ENCODE measurements at places on chromosomes 4 and X.

- no peak for DNase-seq
Measured at GRCh38 chrX:117327373-117327772, 789.2 kb downstream of the KLHL13 start.

GRCh38 chr4:134610172-134610571 is 408.6 kb upstream of the PABPC4L start:
- DNase-seq: no peak

GRCh38 chr4:143616771-143617170 is 83.7 kb downstream of the FREM3 start:
- no peak for DNase-seq

DNA sequence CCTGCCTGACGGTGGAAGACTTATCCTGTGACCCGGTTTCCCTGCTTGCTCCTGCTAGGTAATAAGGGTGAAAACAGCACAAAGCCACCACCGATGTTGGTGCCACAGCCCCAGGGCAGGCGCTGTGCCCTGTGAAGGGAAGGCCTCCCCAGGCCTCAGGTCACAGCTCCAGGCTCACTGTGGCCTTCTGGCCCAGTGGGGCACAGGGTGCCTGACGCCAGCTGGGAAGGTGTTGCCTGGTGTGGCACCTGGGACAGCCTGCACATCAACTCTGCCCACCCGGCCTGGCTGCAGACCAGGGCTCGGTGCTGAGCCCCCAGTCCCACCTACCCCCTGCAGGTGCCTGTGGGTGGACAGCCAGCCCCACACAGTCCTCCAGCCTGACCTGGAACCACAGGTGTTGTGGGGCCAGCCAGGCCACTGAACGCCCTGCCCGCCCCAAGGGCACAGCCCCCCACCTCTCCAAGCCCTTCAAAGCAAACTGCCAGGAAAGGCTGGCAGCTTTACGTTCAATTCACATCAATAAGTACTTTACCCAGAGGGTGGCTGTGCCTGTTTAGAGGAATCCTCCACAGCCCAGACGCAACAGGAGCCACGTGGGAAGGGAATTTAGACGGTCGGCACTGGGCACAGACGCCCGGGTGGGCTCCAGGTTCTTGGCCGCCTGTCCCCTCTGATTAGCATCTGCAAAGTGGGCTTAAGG is 54.3 kb downstream of the ZFYVE28 start:
- no peak for DNase-seq

- no peak for DNase-seq
Measured at GRCh38 chr4:7837597-7838135, 102.0 kb downstream of the AFAP1 start.

GRCh38 chrX:5730556-5730955 is 498.1 kb downstream of the NLGN4X start:
- DNase-seq: no peak

DNA sequence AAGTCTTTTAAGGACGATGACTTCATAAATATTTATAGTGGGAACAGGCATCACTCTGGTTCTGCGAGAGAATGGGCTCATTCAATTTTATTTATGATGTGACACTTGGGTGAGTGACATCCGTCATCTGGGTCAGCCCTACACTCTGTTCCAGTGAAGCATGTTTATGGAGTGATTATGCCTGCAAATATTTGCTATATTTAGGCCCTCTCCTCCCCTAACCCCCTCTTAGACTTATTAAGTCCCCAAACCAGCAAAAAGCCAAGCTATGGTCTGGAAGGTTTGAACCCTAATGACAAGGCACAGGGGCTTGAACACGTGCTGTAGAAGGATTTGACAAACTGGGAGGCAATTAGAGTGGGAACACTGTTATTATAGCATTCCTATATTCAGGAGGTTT is 55.9 kb downstream of the C4orf51 start:
- no peak for DNase-seq

DNA sequence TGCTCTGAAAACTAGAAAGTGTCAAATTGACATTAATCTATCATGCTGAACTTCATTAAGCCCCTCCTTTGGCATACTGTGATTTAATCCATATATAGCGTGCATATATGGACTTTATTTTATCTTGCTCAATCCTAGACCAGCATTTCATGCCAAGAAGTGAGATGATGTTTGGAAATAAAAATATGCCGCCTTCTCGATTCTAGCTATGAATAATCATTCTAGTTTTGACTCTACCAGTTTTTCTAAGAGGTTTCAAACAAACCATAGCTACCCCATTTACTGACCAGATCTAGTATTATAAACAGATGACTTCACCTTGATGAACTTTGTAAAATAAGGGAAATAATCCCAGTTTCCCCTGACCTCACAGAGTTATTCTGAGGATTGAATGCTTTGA is 95.0 kb downstream of the ARX start:
- no peak for DNase-seq

DNA sequence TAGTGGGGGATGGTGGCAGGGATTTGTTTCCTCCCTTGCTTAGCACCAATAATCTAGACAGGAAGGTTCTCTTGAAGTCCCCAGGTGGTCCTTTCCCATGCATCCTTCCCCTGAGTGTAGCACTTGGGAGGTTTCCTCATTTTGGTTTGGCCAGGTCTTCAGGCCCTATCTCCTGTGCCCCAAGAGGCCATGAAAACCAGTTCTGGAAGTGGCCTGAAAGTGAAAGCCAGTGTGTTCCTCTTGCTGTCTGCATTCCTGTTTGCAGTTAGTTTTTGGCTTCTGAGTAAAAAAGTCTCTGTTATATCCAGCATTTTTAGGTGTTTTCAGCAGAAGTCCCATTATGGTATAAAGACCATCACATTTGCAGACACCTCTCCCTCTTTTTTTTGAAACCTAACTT is 59.5 kb downstream of the MTM1 start:
- no peak for DNase-seq

DNA sequence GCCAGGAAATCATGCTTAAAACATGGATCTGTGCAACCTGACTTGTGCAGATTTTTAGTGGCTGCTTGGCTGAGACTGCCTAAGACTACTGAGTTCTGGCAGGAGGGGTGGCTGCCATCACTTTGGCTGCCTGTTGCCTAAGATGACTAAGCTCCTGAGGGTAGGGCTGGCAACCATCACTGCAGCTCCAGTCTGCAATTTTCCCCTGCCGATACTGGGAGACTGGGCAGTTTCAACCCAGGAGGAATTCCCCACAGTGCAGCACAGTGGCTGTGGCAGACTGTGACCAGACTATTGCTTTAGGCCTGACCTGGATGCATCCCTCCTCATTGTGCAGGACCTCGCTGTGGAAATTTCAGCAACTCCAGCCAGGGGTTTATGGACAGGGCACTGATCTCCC is 544.9 kb downstream of the ANKRD50 start:
- no peak for DNase-seq

- no peak for DNase-seq
Measured at GRCh38 chr4:16827794-16828724, 70.4 kb downstream of the LDB2 start.

GRCh38 chrX:112832481-112833095 is 8.0 kb downstream of the AMOT start:
- peak; percentile 24 for DNase-seq

GRCh38 chrX:135982860-135983259 is 2.4 kb upstream of the SLC9A6 start:
- DNase-seq: no peak

DNA sequence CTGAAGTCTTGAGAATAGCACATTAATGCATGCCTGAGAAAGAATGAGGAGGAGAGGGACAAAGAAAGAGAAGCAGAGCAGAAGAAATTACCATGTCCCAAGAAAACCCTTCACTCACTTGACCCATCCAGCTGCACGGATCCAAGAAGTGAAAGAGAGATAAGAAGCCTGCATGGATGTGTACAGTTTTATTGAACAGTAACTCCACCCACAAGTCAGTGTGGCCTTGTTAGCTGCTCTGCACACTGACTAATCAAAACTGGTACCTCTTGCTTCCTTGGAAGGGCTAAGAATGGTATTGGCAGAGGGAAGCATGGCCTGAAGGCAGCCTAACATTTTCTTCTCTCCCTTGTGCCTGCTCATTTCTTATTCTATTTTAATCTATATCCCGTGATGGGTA is 163.9 kb downstream of the SLC7A11 start:
- no peak for DNase-seq

DNA sequence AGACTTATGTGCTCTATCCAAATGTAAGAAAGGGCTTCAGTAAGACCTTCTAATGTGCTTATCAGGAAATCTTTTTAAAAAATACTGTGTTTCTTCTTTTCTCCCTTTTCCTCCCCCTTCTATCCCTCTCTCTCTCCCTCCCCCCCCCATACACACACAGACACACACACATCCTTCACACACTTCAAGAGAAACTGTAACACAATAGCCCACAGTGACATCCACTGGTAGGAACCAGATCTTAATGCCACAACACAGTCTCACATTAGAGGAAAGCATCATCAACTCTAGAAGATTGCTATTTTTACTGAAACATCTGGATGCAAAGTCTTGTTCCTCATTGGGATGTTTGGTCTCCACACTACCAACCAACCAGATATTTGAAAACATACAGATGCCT is 4.6 kb downstream of the PCDH19 start:
- DNase-seq: no peak

DNA sequence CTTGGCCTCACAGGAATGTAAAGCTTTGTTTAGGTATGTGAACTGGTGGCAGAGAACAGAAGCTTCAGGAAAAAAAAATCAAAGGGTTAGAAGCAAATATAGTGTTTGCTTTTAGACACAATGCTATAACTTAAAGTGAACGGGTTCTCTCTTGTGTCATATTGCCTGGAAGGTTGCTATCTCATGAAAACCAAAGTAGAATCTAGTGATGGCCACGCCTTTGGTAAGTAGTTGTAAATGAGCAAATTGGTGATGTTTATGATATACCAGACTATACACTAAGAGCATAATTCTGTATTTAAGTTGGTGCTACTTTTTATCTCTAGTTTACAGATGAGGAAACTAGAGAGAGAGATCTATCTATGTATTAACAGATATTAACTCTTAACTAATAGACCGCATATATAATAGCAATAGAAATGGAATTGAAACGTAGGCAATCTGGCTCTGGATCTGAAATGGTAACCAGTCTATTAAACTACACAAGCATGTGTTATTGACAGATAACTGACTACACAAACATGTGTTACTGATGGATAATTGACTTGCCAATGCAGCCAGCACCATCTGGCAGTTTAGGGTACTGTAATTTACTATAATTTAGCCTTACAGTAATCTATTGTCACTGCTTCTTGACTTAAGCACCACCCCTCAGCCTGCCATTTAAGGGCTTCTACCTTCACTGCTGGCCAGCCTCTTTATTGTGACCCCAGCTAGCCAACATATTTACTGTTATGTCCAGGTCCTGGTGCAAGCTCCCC is 40.8 kb downstream of the HCCS start:
- no peak for DNase-seq

DNA sequence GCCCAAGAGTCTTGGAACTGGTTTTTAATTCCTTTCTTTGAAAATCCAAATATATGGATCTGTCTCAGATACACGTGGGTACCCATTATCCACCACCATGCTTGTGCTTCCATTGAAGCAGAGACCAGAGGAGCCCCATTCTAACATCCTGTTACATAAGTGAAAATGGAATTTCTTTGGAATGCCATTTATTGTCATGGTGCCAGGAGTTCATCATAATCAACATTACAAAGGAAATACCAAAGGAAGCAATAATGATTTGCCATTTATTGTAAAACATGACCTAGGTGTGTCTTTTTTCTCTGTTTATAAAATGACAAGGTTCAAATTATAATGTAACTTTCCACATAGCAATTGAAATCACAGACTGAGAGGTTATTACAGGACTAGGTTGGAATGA is 61.7 kb downstream of the PALLD start:
- DNase-seq: no peak

- DNase-seq: no peak
Measured at GRCh38 chrX:136447308-136447707, 40.4 kb upstream of the BRS3 start.

GRCh38 chrX:36388901-36389300 is 469.4 kb downstream of the CFAP47 start:
- DNase-seq: no peak

GRCh38 chrX:100973411-100973810 is 3.9 kb downstream of the ARL13A start:
- no peak for DNase-seq

DNA sequence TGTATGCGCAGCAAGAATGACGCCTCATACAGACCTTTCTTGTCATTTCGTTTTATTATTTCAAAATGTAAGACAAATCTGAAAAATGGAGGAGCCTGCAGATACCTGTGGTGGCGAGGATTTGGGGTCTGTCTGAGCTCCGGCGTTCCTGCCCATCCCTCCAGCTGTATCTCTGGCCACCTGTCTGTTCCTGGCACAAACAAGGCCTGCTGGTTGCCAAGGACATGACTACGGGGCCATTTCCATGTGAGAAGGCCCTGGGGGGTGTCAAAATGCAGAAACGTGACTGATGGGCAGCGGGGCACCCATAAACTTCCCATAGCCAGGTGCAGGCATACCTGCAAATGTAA is 591 bp upstream of the TSPAN7 start:
- no peak for DNase-seq

GRCh38 chr4:70182517-70183167 is 12.9 kb upstream of the ODAM start:
- DNase-seq: no peak

GRCh38 chrX:1511150-1511549 is 25.8 kb downstream of the P2RY8 start:
- DNase-seq: peak; percentile 2

GRCh38 chrX:154378059-154378798 is 866 bp upstream of the EMD start:
- DNase-seq: peak; percentile 33

DNA sequence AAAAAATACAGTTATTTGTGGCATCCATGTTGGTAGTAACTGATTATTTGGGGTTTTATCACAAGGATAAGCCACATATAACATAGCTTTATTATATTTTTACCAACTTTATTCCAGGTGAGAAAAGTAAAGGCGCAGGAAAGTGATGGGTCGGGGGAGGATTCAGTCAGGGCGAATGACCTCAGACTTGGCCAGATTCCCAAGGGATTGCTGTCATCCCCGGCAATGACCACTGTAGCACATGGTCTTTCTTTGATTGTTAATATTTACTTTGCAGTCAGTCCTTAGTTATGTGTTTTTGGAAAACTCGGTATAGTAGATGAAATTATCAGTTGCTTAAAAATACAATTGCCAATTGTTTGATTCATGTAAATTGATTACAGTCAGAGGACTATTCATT is 17.6 kb downstream of the GRIA3 start:
- no peak for DNase-seq

GRCh38 chr4:148834804-148835631 is 392.8 kb upstream of the NR3C2 start:
- no peak for DNase-seq

- no peak for DNase-seq
Measured at GRCh38 chr4:6123976-6124375, 76.4 kb downstream of the JAKMIP1 start.

DNA sequence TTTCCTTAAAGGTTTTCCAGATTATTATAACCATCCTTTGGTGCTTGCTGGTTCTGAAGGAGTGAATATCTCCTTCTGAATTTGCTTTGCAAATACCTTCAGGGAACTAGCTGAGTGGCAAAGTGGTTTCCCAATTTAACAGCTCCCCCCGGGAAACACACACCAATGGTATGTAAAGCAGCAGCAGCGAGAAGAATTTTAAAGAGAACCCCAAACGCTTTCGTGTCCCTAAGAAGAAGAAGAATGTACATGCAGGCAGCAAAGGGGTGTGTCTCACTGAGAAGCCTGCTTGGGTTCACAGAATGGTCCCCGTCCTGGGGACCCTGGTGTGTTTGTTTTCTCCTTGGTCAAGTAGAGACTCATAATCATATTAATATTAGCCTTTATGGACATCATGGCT is 4.2 kb upstream of the AKAP17A start:
- DNase-seq: no peak

- no peak for DNase-seq
Measured at GRCh38 chr4:86329431-86329830, 30.4 kb downstream of the MAPK10 start.

Measured in lower leg skin (tissue), 4 donors.